ENCODE measurements at places on chromosomes 4 and X. TPM values are rescaled to one million over a fixed set of nuclear protein-coding genes. Genes with fewer than 3 reads are reported as not detected.

DNA sequence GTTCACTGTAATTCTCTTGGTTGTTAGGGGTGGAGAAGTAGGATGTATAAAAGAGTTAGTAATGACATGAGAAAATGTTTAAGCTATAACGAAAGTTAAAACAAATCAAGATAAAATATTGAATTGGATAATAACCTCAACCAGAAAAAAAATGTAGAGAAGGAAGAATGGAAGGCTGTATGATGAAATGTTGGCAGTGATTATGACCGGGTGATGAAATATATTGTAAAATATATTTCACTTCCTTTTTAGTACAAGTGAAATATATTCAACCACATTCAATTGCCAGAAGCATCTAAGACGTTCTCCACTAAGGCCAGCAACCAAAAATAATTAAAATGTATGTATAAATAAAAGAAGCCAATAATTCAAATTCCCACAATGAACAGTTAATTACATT, 309.3 kb upstream of the FGF13 start:
- no peak for DNase-seq

G6PD gene
- total RNA-seq = 26.2 TPM

- no peak for DNase-seq
These were observed 34.0 kb upstream of the ENPP6 start for GRCh38 chr4:184251670-184251980.

MSL3 gene
- total RNA-seq = 17.8 TPM

DNA sequence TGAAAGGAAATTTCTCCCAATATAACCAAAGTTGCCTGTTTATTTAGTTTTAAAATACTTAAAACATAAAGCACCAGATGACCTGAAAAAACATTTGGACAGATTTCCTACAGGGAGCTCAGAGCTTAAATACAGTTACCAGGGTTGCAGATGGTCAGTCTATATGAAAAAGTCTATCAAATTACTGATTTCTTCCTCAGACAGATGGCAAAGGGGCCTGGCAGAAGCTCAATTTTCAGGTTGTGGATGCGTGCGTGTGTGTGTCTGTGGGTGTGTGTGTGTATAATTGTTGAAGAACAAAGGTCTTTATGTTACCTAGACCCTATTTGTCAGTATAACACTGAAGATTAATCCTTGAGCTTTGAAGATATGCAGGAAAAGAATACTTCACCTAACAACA, 169.4 kb downstream of the MAD2L1 start:
- DNase-seq = no peak

CEP44 gene
- 19.0 TPM for total RNA-seq

GRCh38 chrX:47571215-47571614, 10.2 kb downstream of the ARAF start:
- no peak for DNase-seq

DNA sequence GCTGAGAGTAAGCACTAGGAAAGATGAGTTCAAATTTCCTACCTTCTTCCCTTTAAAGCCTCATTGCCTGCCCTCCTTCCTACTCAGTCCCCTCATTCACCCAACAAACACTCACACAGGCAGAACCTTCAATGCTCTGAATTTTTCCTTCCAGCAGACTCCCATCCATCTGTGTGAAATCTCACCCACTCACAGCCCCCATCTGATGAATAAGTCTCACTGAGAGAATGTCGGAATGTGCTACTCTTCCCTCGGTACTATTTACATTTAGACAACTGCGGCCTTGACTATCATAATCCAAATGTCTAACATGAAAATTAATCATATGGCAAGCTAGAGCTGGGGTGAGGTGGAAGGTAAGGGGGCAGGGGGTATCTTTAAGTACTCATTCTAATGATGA, 19.4 kb downstream of the CLDN2 start:
- no peak for DNase-seq

NELFA gene
- total RNA-seq = 10.8 TPM

SH3BP2 gene
- total RNA-seq = 25.7 TPM

GRCh38 chr4:154916068-154916467, 135.0 kb downstream of the RBM46 start:
- DNase-seq = no peak

- DNase-seq = peak; percentile 25
These were observed 73.6 kb upstream of the DHX15 start for GRCh38 chr4:24657768-24658617.

DNA sequence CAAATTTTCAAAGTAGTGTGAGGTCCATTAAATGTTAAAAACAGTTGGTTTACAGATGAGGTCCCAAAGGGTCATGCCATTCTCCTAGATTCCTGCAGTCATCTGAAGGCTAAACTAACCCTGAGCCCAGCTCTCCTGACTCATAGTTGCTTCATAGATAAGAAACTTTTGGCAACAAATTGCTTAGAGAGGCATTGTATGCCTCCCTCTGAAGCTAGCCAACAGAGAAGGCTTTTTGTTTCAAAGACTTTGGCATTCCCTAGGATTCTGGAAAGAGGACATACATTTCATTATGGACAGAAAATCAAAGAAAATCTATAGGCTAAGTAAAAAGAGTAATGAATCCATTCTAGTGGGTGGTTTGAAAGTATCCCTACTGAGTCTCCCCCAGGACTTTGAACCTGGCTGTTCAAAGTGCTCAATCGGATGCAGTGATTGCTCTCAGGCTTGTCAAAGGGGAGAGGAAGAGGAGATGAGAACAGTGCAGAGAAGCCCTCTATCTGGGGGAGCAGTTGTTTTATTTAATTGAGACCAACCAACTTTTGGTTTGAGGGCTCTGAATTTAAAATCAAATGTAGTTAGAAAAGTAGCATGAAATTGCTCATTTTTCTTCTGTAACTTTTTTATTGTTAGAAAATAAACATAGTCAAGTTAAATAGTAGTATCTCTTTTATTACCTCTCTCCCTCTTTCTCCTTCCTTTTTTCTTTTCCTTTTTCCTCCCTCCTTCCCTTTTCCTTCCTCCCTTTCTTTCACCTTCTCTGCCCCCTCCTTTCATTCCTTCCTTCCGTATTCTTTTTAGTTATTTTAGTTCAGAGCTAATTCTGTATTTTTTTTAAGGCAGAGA, 72.3 kb upstream of the ZNF518B start:
- peak; percentile 10 for DNase-seq

PPP1R2C gene
- total RNA-seq = not detected

- DNase-seq = peak; percentile 18
These were observed 71.0 kb downstream of the PRSS12 start for GRCh38 chr4:118281611-118282442.

XK gene
- 2.9 TPM for total RNA-seq

- DNase-seq = peak; percentile 31
These were observed 29.2 kb downstream of the CLRN2 start for GRCh38 chr4:17544205-17544604.

DNA sequence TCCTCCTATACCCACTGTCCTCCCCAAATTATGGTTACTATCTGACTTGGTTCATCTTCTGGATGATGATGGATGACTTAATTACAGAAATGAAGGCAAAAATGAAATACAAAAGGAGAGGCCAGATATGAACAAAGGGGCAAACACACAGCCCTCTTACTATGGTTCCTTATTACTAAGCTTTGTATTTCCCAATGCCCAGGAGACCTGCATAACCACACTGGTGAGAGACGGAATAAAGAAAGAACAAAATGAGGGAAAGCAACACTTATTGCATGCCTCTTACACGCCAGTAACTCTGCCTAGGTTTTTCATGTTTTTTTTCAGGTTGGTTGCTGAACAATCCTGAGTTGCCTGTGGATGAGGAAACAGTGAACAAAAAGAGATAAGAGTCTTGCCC, 120.5 kb downstream of the SLC10A7 start:
- no peak for DNase-seq

GRCh38 chrX:129600981-129601424, 53.8 kb downstream of the APLN start:
- peak; percentile 34 for DNase-seq

ENAM gene
- total RNA-seq = 4.4 TPM

GRCh38 chrX:117038918-117039440, 576.2 kb upstream of the CT83 start:
- no peak for DNase-seq

NLGN4X gene
- total RNA-seq = 4.5 TPM

- DNase-seq = no peak
These were observed 293.4 kb upstream of the F9 start for GRCh38 chrX:139237141-139237540.

FREM3 gene
- total RNA-seq = 0.23 TPM

GRCh38 chr4:85446141-85446861, 28.6 kb upstream of the ARHGAP24 start:
- no peak for DNase-seq

PLS3 gene
- 315 TPM for total RNA-seq

- DNase-seq = no peak
These were observed 27.2 kb upstream of the BTC start for GRCh38 chr4:74821541-74821940.

TECRL gene
- 0.10 TPM for total RNA-seq

Data from hepatocyte (in vitro differentiated cells).